T-helper 17 cell (primary cell): ENCODE measurements at places on chromosomes 2 and 18.
A peak's percentile ranks its signal among the peaks of the same experiment; 100 is the strongest.

DNA sequence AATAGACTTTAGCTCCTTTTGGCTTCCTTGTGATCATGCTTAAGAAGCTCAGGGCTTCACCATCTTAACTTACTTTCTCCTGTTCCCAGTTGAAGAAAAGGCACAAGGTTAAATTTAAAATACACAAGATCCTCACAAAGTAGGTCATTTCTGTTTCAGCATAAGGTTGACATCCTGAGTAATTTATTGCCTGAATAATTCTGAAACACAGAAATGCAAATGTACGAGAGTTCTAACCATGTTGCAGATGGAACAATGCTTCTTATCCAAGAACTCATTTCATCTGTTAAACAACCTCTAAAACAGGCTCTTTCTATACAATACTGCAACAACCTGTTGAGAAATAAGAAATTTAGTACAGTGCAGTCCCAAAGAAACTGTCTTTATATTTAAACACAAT, 395.2 kb downstream of the BCL11A start:
- DNase-seq = no peak

DNA sequence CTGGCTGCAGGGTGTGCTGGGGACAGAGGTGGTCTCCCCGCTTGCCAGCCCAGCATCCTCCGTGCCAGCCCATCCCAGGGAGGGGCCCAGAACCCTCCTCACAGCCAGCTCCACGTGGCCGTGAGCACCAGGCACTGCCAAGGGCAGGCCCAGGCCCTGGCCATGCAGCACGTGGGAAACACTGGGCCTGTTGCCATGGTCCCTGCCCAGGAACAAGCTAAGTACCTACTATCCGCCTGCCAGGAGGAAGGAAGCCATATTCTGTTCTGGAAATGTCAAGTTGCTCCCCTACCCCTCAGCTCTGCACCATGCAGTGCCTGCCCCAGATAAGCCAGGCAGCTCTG, 250.6 kb downstream of the CYP26B1 start:
- DNase-seq = no peak

GRCh38 chr2:195552581-195552980, 104.4 kb upstream of the SLC39A10 start:
- DNase-seq = no peak

DNA sequence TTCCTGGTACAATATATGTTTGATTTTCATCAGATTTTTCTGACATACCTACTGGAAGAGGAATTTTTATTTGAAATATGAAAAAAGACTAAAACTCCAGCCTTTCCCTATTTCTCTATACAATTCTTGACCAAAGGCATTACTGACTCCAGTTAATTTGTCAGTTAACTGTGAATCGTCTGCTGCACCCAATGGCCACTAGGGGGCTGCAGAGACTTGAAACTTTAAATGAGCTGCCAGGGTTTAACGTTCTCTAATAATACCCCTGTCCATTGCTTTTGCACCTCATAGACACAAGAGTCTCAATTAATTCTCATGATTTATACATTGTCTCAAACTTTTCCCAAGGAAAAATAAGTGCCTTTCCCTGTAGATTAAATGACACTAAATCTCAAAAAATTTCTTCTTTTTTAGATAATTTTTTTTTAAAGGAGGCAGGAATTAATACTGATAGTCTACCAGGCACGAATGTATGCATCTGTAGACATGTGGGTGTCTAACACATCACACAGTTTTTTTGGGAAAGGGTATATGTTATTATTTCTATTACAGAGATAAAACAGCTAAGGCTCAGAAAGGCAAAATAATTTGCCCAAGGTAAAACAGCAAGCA, 1.8 kb upstream of the ALK start:
- DNase-seq = no peak

DNA sequence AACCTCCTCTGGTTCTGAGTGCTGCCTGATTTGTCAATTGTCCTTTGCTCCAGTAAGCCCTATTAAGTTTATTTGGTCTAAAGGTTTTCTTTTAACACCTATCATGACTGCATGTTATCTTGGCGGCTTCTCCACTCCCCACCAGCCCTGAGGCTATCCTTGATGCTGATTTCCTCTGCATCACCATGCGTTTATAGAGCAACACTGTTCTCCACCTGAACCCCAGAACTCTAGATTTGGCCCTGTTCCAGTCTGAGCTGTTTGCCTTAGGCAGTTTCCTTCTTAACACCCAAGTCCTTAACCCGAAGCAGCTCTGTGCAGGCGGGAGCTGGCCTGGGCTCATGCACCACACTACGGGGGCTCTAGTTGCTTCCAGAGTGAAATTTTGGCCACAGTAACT, 98.2 kb upstream of the NPAS2 start:
- DNase-seq = no peak

DNA sequence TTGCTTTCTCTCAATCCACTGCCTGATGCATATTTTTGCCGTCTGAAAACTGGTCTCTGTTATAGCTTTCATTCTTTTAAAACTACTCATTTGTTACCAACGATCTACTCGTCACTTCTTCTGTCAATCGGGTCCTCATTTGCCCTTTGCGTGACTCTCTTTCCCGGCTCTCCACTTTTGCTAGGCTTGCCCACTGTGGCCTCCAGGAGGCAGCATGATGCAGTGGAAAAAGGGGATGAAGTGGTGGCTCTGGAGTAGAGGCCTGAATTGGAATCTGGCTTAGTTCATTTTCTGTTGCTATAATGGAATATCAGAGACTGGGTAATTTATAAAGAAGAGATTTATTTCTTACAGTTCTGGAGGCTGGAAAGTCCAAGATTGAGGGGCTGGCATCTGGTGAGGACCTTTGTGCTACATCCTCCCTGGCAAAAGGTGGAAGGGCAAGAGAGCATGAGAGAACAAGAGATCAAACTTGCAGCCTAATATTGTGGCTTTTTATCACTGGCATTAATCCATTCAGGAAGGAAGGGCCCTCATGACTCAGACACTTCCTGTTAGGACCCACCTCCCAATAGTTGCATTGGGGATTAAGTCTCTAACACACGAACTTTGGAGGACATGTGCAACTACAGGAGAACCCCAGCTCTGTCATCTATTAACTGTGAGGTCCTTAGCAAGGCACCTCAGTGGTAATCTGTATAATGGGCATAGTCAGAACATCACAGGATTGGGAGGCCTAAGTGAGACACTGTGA, 15.4 kb downstream of the GDF7 start:
- no peak for DNase-seq

DNA sequence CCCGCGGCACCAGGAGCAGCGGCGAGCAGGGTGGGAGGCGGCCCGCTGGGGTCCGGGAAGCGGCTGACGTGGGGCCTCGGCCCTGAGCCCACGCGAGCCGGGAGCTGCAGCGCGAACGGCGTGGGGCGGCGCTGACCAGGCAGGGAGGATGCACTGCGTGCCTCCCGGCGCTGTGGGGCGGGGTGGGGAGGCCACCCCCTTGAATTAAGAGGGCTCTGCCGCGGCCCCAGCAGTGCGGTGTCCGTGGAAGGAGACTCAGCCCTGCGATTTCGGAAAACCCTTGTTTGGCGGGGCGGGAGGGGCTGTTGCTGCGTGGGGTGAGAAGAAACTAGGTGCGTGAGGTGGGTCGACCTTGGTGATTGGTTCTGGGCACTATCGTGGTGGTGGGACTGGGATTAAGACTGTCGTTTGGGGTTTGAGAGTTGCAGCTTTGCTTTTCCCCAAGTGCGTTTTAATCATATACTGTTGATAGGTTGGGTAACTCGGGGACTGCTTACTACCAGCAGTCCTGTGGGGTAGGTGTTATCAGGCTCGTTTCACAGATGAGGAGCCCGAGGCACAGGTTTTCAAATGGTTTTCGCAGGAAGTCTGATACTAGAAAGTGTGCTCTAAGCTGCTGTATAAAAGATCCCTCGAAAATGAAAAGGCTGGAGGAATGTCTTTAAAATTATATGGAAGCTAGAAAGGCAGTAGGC, 722 bp downstream of the ACSL3 start:
- DNase-seq = peak; percentile 25

GRCh38 chr2:169828141-169828811, 1.0 kb downstream of the UBR3 start:
- no peak for DNase-seq

DNA sequence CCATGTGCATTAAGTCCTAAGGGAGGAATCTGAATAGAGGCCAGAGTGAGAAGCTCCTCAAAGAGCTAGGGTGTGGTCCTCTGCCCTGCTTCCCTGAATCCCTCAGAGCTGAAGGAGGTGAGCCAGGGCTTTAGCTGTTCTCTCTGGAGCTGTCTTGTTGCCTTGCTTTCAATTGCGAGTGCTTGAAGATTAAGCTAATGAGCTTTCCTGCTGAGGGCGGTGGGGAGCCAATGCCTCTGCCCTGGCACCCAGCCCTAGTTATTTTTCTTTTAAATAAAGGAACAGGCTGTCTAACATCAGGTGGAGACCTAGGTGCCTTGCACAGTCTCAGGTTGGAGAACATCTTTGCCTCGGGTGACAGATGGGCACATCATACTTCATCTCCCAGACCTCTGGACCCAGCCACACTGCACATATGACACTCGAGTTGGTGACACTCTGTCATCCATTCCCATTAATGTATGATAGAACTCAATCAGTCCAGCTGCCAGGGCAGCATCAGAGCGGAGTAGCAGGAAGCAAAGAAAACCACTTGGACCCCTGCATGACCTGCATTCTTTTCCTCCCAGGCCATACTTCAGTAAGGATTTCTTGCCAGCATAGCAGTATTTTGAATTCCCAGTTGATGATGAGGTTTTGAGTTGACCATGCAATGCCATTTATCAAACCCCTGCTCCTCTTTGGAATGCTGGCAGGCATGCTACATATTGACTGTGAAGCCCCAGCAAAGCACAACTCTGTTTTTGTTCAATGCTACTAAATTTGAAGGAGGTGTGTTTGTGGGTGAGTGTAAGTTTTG, 292.7 kb downstream of the RNF144A start:
- DNase-seq = no peak

GRCh38 chr2:15956751-15957736, 16.7 kb downstream of the MYCN start:
- DNase-seq = no peak

GRCh38 chr2:232339121-232340081, 39.1 kb upstream of the ALPP start:
- no peak for DNase-seq

- peak; percentile 42 for DNase-seq
These were observed 3.1 kb downstream of the WNT10A start for GRCh38 chr2:218883491-218884490.

DNA sequence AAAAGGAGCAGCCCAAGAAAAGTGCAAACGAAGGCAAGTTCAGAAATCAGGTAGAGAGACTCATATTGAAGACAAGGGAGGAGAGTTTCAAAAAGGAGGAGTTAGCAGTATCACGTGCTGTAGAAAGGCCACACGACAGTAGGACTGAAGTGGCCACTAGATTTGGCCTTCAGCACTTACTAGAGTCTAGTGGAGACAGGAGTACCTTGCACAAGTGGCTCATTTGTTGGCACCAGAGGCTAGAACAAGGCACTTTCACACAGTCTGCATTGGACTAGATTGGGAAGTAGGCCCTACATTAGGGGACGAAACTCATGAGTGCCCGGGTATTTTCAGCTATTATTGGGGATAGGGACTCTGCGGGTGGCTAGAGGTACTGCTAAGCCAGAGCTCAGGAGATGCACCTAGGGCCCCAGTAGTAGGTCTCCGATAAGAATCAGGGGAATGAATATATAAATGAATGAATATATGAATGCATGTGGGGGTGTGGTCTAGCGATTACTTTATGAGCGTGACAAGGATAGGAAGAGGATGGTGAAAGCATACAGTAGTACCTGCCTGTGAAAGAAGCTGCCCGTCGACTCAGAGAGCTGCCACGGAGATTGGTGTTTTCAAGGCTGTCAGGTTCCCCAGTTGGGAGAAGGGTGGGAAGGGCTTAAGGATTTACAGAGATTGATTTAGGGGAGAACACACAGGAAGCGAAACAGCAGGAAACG, 1.4 kb upstream of the NCOA1 start:
- no peak for DNase-seq

DNA sequence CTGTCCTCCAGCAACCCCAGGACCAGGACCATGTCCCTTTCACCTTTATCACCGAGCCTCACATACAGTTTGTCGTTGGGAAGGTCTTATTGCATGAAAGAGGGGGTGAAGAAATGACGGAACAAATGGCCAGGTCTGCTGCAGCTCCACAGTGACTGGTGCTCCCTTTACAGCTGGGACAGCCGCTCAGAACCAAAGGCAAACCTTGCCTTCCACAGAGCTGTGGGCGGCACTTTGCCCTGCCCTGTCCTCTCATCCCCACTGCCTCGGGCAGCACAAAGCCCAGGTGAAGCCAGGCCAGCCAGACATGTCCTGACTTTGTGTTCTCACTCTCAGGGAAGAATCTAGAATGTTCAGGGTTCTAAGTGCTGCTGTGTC, 961 bp downstream of the GPR55 start:
- DNase-seq = no peak

DNA sequence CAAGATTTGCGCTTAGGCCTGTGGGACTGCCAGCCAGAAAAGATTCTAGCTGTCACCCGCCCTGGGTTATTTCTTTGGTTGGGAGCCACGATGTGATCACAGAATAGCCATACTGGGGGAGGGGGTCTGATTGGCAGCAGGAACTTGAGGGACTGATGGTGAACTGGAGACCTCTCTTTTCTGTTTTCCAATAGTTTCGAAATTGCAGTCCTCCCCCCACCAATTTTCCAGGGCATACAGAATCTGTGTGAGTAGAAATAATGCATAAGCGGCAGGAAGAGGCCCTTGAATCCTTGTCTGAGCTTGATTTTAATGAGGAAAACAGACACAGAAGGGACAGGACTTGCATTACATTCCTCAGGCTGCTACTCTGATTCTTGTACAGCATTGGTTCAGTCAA, 2.2 kb upstream of the POLR2D start:
- no peak for DNase-seq

DNA sequence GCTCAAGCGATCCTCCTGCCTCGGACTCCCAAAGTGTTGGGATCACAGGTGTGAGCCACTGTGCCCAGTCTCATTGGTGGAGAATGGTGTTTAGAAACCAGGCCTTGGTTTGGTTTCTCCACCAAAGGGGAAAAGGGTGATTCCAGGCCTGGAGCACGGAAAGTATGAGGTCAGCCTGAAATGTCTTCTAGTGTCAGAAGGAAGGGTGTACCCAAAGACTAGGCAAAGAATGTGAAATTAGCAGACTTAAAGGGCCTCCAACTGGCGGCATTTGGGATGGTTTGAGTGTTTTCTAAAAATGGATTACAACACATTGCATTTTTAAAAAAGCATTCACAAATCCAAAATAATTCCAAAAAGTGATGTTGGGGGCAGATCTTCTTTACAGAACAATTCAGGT, 139.6 kb downstream of the SH3BP4 start:
- DNase-seq = no peak

GRCh38 chr2:166088634-166089033, 39.2 kb downstream of the SCN1A start:
- DNase-seq = no peak
